ENCODE measurements at places on chromosomes 3 and 15.

DNA sequence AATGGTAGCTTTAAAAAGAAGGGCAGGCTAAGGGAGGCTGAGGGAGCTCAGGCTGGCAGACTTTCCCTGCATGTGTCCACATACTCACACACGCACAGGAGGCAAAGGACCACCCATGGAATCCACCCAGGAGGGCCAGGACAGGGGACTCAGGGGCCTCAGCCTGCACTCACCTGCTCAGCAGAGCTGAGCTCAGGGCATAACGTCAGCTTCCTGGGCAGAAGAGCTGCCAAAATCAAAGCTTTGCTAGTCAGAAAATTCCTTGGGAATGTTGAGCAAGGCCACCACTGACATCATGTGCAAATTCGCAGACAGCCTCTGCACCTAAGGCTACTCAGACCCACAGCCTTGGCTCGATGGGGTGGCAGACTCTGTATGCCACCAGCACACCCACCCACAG, 16.4 kb upstream of the ALAS1 start:
- DNase-seq, result no peak

GRCh38 chr15:41001524-41002214, 48.4 kb downstream of the CHAC1 start:
- DNase-seq, result no peak

DNA sequence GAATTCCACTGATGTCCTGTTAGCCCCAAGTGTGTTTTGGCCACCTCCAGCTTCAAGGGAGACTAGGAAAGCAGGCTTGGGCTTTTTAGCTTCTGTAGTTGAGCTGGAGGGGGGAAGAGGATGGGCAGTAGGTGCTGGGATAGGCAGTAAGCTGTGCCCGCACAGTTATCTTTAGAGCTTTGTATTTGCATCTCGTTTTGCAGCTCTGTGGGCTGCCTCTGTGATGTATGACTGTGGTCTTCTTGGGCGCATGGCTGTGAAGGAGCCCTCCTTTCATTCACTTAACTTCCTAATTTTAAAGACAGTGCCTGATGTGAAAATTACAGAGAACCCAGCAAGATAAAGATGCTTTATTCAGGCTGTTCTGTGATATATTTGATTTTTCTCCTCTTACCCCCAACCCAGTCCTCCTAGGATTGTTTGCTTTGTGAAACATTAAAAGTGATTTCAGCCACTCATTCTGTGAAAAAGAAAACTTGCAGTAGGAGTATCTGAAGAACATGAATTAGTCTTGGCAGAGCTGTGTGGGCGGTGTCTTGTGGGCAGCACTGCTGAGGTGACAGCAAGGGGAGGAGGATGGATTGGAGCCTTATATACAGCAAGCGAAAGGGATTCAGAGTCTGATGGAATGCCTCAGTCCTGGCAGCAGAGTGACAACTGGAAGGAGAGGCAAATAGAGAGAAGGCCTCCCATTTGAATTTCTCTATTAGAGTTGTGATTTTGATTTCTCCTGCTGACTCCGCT, 74.3 kb downstream of the LARS2 start:
- peak; percentile 29 for DNase-seq

GRCh38 chr3:17047162-17047561, 162.4 kb downstream of the PLCL2 start:
- DNase-seq, result no peak

GRCh38 chr3:31573036-31573779, 40.5 kb downstream of the STT3B start:
- DNase-seq, result no peak

DNA sequence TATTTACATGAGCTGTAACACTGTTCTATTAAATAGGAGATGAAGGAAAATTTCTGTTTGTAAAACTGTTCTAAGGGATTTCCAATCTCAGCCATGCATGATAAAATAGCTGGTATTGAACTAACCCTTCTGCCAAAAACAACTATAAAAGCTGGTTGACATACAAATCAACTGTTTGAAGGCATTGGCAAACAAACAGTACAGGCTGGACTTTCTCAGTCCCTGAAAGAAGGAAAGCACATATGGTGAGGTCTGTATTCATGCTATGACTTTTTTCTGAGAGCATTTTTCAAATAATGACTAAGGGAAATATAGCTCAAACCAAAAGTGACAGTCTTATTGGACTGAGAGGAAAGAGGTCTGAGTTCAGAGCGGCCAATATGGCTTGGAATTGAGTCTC, 117.0 kb upstream of the CCDC54 start:
- DNase-seq, result no peak

GRCh38 chr3:195705081-195705991, 15.4 kb upstream of the MUC20 start:
- no peak for DNase-seq

DNA sequence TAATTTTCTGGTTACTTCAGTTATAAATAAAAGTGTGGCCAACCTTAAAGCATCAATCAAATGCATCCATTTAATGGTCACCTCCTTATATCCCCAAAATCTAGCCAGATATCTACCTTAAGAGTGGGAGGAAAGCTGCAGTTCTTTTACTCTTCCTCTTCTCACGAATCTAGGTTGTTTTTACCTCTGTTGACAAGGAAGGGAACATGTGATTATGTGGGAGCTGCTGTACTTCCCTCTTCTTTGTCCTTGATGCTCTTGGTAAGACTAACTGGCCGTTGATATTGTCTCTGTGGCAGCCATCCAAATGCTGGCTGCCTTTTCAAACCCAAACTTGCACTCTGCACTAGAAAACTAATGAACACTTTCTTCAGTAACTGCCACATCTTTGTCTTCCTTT, 275.3 kb upstream of the CADM2 start:
- no peak for DNase-seq

GRCh38 chr15:20659265-20659664, 117.7 kb upstream of the GOLGA6L6 start:
- no peak for DNase-seq

DNA sequence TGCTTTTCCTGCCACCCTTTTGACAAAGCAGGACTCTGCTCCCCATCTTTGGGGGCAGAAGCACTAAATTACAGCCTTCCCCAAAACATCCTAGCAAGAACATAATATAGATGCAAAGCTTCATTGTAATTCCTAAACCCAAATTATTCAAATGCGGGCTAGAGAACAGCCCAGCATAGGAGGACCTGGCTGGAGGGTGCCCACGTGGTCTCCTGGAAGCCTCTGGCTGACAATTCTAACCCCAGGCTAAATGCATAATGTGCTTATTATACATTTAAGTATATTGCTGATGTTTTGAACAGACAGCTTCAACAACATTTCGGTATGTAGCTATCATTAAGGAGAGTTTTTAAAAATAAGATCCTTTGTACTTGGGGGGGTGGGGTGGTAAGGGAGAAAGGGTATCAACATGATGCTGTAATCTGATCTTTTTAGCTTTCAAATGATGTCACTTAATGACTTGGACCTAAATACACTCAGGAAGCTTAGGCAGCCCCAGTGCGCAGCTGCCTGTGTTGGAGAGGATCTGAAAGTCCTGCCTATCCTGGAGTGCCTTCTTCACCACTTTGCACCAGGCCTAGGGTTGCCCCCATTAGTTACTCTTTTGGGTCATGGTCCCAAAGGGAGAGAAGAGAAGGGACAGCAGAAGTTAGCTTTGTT, 57.2 kb upstream of the USP3 start:
- DNase-seq, result no peak

GRCh38 chr3:58074116-58074715, 66.0 kb downstream of the FLNB start:
- DNase-seq, result no peak

DNA sequence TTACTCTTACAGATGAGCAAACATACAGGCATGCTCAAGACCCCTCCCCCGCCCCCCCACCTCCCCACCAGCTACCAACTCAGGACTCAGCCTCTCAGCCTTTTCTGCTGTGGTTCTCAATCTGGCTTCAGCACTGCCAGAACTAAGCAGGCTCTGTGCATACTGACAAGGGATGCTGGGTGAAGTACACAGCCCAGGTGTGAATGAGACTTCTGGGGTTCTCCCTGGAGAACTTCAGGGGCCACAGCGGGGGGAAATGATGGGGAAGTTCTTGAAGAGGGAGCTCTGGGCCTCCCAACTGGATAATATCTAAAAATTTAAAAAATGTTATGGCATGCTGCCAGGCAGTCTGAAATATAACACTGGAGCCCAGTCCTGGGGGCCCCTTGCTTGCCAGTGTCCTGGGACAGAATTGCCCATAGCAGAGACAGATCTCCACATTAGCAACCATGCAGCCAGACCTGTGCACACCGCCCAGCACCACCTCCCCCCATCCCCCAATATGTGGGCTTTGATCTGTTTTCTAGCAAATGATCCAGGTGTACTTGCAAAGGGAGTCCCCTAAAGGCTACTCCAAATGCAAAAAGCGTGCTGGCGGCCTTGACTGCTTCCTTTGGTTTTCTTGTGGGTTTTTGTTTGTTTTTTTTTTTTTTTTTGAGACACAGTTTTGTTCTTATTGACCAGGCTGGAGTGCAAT, 41.4 kb downstream of the PGPEP1L start:
- DNase-seq, result no peak

DNA sequence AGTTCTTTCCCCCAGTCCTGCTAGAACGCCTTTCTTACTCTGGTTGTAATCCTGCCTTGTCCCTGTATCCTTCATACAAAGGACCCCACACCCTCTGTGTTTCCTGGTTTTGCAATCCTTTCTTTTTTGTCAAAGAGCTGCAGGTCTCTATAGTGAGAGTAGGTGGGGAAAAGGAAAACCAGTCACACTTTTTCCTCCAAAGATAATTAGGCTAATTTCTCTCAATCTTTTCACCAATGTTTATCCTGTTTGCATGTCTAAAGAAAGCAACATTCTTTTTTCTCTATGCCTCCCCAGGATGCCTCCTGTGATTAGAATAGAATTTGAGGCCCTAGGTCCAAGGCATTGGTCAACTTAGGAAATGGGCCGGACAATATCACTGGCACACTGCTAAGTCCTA, 25.4 kb downstream of the SEMA6D start:
- no peak for DNase-seq

DNA sequence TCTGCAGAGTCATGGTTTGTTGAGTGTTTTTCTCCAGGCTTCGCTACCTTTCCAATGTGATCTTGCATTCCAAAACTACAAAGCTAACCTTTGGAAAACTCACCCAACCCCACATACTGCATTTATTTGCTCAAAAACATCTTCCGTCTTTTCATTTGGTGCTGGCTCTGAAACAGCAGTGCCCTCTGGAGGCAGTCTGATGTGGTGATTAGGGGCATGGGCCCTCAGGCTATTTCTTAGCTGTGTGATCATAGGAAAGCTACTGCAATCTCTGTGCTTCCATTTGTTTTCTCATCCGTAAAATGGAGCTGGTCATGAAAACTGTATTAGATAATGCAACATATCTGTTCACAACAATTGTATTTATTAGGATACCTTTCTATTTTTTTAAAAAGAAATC, 47.0 kb downstream of the MTHFS start:
- no peak for DNase-seq

DNA sequence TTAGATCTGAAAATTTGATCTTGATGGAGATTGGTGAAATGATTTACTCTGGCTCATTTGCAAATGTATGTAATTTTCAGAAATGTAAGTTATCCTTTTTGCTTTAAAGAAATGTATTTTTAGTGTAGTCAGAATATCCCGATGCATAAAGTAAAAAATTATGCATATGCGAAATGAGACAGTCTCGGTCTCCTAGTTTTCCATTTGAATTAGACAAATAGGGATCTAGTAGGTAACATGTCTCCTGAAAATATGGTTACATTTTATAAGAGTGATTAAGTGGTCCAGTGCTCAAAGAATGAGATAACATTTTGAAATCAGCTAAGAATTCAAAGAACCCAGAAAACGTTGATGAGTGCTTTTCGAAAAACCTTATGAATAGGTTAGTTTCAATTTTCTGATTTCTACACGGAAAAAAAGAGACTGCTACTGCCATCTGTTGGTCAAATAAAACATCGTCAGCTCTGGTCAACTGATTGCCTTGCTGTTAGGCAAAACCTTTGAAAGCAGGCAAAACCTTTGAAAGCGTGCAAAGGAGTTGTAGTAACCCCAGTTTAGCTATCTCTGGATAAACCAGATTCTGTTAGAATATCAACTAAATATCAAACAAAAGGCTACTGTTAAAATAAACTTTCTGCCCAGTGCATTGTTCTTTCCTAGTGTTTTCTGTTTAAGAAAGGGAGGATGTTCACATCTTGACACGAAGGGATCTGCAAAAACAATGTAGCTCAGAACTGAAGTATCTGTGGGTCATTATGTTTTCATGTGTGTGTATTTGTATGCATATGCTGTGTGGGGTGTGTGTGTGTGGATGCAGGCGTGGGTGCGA, 59.3 kb upstream of the CHMP2B start:
- DNase-seq, result peak; percentile 46

GRCh38 chr15:98868564-98868963, 139.0 kb downstream of the PGPEP1L start:
- no peak for DNase-seq

DNA sequence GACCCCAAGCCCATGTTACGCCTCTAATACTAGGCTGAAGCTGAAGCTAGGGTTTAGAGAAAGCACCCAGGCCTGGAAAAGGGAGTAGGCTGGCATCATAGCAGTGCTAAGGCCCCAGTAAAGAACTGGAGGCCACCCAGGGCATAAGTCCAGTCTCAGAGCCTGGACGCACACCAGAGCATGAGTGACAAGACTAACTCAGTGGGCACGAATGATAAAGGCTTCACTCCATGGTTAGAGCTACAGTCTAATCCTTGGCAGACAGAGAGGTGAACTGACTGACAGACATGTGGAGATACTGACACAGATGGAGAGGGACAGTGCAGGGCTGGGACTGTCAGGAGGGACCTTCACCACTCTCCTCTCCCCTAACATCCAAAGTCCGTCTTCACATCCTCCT, 139.8 kb downstream of the KCNMB2 start:
- DNase-seq, result no peak

DNA sequence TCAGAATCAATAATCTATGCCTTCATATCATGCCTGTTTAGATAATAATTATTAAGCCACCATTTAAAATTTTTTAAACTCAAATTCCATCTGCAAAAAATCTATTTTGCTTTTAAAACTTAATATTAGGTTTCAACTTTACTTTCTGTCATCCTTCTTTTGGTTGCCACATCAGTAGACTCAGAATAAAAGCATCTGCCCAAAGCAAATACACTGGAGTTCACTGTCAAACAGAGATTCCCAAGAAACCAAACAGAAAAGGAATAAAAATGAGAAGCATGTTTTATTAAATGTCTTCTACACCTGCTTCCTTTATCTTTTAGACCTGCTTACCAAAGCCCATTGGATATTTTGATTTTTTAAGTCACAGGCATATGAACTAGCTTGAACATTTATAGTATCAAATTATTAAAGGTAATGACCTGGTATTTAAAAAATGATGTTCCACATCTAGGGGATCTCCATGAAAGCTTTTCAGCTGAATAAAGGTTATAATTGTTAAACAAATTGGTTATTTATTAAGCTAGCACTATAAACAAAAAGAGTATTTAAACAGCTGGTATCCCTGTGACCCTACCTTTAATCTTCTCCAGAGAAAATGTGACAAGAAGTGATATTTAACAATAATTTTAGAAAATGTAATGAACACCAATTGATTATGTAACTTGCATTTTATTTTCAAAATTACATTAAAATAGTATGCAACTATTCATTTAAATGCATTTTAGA, 62.5 kb downstream of the ALCAM start:
- DNase-seq, result no peak

- DNase-seq, result no peak
Observed at GRCh38 chr3:101730839-101731238, 6.4 kb downstream of the CEP97 start.
